ENCODE measurements at places on chromosomes 2 and 18.

DNA sequence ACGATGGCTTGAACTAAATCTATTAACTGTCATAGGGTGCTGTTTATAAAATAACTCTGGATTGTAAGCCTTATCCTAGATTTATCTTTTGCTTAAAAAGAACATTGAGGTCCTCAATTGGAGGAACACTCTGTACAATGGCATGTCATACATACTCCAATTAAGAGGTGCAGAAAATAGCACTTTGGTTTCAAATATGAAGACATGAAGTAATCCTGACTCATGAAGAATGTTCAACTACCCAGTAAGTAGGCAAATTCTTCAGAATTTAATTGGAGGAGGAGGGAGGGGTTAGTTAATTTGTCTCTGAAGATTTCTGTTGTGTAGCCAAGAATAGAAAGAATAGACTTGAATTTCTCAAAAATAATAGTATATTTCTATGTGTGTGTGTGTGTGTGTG lies 36.1 kb downstream of the DCC start:
- DNase-seq: no peak

DNA sequence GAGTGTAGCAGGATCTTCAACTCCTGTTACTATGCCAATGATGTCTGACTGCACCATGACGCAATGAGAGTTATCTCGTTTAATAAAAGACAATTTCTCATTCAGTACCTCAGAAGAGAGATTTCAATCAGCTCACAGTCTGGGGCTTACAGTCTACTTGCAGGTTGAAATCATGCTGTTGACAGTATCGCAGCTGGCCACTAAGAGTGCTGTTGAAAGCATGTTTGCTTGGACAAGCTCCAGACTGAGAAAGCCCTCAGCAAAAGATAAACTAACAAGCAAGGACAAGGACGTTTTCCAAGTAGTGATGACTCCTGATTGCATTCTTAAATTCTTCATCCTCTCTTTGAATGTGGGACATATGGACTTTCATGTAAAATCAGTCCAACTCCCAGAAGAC lies 145.2 kb upstream of the SYT4 start:
- DNase-seq: no peak

DNA sequence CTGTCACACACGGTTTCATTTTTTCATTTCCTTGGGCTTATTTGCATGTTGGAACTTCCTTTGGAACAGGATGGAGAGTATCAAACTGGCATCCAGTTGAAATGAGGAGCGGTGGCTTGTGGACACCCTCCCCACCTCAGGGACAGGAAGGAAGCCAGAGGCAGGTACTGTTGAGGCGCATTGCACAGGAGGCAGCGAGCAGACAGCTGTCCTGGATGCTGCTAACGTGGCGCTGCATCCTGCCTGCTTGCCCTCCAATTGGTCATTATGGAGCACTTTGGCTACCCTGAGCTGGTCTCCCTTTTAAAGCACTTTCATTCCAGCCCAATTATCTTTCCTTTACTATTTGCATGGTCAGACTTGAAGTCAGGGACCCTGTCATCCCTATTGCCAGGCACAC lies 80.7 kb upstream of the ITGA4 start:
- DNase-seq: no peak

DNA sequence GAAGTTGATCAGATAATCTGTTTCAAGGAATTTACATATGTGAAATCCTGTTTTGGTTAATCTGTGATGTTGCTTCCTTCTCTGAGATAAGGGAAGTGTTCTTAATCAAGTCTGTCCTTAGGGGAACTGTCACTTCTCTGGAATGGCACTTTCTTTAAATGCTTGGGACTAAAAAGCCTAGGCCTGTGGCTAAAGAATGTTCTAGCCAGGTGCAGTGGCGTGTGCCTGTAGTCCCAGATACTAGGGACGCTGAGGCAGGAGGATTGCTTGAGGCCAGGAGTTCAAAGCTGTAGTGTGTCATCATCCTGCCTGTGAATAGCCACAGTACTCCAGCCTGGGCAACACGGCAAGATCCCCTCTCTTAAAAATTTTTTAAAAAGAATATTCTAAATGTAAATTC lies 217.6 kb upstream of the SIX3 start:
- DNase-seq: no peak

GRCh38 chr2:23379220-23379695 lies 5.7 kb upstream of the KLHL29 start:
- DNase-seq: no peak

DNA sequence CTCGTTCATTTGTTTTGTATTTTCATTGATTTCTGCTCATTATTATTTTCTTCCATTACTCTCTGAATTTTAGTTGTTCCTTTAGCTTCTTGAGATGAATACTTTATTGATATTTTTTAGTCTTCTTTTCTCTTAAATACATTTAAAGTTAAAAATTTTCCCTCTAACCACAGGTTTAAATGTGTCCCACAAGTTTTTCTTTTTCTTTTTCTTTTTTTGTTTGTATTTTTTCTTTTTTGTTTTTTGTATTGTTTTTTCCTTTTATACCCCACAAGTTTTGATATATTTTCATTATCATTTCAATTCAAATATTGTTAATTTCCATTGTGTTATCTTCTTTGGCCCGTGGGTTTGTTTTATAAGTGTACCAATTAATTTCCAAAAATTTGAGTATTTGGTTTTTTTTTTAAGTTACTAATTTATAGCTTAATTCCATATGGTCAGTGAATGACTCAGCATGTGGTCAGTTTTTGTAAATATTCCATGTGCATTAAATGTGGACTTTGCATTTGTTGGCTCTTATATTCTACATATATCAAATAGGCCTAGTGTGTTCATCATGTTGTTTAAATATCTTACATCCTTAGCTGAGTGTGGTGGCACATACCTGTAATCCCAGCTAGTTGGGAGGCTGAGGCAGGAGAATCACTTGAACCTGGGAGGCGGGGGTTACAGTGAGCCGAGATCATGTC lies 16.2 kb downstream of the CENPO start:
- no peak for DNase-seq

GRCh38 chr2:218711550-218711929 lies 905 bp downstream of the TTLL4 start:
- DNase-seq: no peak

DNA sequence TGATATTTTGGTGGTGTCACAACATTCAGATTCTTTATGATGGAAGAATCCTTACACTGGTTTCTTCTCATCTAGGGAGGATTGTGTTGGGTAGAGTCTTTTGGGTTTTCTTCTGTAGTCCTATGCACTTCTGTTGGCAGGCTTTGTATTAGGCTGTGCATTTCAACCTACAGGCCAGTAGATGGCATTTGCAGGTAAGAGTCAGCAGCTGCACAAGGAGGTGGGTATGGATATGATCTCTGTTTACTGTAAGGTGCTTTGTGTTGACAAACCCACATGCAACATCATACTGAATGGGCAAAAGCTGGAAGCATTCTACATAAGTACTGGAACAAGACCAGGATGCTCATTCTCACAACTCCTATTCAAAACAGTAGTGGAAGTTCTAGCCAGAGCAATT lies 656.8 kb downstream of the METTL4 start:
- DNase-seq: no peak

DNA sequence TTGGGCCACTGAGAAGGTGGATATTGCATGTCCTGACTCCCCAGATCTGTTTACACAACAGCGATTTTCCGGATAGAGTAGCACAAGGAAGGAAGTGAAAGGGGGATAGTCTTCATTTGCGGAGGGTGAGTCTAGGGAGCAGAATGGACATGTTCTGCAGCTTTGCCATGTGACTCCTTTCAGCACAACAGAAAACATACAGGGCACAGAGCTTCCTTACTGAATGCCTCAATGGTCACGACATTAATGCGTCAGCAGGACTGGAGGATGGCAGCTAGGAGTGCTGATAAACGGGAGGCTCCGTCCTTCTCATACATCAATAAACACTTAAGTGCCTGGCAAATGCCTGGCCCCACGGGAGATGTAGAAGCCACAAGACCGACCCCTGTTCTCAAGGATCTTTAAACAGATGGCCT lies 163.0 kb downstream of the FAM210A start:
- no peak for DNase-seq

DNA sequence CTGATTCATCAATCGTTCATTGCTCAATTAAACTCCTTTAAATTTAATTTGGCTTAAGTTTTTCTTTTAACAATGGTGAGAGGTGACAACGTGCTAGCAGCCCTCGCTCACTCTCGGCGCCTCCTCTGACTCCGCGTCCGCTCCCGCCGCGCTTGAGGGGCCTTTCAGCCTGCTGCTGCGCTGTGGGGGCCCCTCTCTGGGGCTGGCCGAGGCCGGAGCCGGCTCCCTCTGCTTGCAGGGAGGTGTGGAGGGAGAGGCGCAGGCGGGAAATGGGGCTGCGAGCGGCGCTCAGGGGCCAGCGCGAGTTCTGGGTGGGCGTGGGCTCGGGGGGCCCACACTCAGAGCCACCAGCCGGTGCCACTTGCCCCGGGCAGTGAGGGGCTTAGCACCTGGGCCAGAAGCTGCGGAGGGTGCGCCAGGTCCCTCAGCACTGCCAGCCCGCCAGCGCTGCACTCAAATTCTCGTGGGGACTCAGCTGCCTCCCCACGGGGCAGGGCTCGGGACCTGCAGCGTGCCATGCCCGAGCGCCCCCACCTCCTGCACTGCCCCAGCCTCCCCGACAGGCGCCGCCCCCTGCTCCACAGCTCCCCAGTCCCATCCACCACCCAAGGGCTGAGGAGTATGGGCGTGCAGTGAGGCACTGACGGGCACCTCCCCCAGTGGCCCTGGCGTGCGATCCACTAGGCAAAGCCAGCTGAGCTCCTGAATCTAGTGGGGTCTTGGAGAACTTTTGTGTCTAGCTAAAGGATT lies 19.6 kb downstream of the ANKMY1 start:
- no peak for DNase-seq

DNA sequence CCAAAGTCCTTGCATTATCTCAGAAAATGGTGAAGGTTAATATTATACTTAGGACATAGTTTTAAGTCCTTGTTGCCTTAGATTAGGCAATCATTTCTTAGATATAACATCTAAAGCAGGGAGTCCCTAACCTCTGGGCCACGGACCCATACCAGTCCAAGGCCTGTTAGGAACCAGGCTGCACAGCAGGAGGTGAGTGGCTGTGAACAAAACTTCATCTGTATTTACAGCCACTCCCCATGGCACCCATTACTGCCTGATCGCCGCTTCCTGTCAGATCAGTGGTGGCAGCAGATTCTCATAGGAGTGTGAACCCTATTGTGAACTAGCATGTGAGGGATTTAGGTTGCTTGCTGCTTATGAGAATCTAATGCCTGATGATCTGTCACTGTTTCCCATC lies 86.5 kb upstream of the MYO3B start:
- DNase-seq: no peak

Measured in T-helper 9 cell (primary cell).